ENCODE measurements at places on chromosomes 2 and 18.

GRCh38 chr2:65214361-65214760 lies 13.3 kb upstream of the ACTR2 start:
- DNase-seq, result no peak

DNA sequence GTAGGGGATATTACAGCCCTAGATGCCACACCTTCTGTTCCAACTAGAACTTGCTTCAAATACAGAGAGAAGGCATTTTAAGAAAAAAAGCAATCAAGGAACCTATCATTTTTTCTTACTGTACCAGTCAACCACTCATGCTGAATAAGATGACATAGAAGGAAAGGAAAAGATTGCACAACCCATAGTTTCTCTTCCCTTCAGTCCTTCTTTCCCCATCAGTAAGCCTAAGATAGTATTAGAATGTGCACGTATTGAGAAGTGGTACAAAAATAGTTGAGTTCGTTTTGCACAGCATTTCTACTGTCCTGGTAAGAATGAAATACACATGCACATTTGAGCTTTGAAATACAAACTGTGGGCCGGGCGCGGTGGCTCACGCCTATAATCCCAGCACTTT lies 27.0 kb upstream of the HK2 start:
- DNase-seq, result no peak

GRCh38 chr2:180523621-180524340 lies 456.6 kb upstream of the UBE2E3 start:
- DNase-seq, result no peak

- no peak for DNase-seq
These were observed 756 bp upstream of the OST4 start for GRCh38 chr2:27071990-27072830.

DNA sequence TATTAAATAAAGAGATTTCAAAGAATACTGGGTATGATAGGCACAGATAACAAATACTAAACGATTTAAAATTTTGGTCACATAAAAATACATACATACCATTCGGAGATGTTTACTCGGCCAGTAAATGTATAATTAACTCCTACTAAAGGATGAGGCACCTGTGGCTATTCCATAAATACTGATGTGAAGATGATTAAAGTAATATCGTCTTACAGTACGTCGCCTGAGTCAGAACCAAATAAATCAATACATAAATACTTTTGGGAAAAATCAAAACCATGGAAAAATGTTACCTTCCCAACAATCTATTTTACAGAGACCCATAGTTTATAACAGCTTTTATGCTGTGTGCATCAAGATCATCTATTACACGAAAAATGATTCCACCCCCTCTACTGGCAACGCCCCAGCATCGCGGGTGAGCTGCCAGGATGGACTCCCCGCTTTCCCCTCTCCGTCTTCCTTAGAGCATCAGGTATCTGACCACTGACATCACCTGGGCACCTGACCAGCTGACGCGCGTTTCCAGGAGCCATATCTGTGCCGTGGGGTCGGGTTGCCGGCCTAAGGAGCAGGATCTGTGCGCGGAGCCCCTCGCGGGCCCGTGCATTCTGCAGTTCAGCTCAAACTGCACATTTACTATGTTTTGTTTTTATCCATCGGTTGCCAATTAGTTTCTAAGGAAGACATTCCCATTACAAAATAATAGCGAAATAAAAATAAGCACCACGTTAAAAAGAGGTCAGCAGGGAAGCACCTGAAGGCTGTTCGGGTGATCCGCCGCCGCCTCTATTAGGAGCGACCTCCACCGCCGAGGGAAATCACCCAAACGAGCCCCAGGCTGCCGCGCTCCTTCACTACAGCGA lies 901 bp downstream of the ICA1L start:
- no peak for DNase-seq

GRCh38 chr18:9322744-9323143 lies 11.8 kb upstream of the TWSG1 start:
- no peak for DNase-seq

DNA sequence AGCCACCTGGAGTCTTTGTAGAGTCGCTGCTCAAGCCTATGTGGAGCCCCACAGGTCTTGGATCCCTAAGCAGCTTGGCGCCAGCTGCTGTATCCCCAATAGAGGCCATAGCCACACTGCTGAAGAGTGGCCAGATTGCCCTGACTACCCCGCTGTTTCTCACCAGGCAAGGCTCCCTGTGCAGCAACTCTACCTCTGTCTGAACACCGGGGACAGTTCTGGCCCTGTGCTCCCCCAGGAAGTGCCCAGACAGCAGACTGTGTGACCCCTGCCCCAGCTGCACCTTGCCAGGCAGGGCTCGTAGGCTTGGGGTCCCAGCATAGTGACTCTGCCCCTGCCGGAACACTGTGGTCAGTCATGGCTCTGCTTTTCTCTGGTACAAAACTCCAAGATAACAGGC lies 53.5 kb upstream of the GALNT13 start:
- DNase-seq, result no peak

DNA sequence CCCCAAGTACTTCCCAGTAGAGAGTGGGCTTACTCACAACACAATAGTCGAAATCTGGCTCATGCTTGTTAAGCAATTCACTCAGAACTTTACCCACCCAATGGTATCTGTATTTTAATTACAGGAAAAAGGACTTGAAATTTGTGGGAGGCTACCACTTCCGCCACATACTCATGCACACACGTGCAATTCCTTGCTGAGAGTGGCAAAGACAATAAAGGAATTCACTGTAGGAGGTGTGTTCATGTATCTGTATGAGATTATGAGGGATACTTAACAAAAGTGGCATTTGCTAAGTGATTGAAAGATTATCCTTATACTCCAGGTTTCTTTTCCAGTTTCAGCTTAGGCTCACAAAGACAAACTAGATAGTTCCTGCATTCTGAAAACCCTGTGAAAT lies 14.9 kb upstream of the LYPD6 start:
- no peak for DNase-seq

GRCh38 chr2:116142644-116143227 lies 1671.8 kb upstream of the DDX18 start:
- no peak for DNase-seq

- no peak for DNase-seq
These were observed 95.8 kb downstream of the KYNU start for GRCh38 chr2:142973160-142973821.

DNA sequence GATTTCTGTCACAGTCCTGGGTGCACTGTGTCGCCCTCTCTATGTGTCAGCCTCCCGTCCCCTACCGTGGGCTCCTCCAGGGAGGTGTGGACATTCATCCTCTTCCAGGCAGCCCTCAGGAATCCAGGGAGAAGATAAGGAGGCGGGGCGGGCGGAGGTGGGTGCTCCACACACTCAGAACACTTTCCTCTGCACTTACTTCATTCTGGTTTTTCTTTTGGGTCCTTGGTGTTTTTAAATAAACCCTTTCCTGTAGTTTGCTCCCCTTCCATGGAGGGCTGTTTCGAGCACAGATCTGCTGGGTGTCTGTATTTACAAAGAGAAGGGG lies 183.9 kb downstream of the FAM210A start:
- DNase-seq, result no peak

- no peak for DNase-seq
These were observed 83.0 kb downstream of the TAF4B start for GRCh38 chr18:26309281-26309680.

DNA sequence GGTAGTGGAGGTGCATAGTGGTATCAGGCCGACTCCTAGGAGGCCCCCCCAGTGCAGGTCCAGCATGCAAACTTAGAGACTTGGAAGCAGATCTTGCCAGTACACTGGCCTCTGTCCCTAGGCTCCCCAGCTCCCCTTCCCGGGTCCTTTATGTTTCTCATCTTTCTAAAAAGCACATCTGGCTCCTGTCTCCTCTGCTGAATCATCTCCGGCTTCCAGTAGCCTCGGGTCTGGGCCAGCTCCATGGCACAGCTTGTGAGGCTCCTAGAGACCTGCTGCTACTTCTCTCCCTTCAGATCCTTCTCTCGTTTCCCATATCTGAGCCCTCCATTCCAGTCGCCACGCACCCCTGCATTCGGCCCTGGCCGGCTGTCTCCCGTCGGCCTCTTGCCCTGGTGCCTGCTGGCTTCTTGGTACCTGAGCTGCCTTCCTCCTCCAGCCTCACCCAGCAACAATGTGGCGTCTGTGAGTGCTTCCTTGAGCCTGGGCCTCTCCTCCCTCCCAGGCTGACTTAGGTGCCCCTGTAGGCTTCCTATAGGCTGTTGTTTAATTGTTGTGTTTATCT lies 6.6 kb downstream of the TRAF3IP1 start:
- DNase-seq, result no peak

GRCh38 chr2:197888321-197888720 lies 83.9 kb downstream of the PLCL1 start:
- no peak for DNase-seq

DNA sequence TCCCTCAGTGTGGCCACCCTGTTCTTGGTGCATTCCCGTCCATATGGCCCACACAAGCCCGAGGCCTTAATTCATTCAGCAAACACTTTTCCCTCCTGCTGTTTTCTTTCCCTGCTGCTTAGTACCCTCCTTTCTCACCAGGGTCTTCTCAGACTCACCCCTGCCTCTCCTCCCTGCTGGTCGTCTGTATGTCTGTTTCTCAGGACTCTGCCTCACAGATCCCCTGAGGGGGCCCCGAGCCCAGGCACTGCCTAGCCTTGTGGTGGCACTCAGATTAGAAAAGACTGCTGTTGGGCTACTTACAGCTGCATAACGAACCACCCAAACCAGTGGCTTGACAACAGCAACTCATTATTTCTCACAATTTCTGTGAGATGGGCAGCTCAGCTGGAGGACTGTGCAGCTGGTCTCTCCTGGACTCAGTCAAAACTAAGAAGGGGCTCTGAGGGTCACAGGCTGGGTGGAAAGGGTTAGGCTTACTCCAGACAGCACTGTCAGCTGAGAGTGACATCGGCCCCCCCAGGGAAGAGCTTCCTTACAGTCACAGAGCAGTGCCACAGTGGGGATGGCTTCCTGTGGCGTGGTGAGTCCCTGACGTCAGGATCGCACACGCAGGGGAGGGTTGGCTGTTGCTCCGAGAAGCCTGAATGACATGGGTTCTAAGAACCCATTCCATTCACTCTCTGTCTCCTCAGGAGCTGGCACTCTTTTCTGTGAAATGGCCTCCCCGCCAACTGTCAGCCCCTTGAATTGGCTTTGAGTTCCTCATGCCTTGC lies 139.0 kb downstream of the UXS1 start:
- no peak for DNase-seq

DNA sequence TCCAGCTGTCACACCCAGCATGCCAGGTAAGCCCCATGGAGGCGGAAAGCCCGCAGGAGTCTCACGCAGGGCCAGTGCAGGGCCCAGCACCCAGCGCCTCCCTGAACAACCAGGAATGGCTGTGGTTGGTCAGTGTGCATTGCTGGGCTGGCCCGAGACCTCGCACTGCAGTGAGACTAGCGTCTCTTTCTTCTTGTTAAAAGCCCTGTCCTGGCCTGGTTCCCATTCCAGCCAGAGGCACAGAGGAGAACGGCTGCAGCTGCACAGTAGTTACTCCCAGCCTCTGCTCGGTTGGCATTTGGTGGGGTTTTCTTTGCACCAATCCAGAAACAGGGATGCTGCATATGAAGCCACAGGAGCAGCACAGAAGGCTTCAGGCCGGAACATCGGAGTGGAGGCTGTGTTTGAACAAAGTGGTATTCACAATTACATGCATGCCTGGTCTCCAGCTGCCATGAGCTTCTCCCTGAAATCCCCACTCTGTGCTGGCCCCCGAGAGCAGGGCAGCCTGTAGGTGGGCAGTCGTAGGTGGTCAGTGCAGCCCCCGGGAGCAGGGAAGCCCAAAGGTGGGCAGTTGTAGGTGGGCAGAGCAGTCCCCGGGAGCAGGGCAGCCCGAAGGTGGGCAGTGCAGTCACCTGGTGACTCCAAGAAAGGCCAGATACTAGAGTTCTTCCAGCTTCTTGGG lies 163.7 kb upstream of the PXDN start:
- DNase-seq, result no peak

- DNase-seq, result no peak
These were observed 80.4 kb upstream of the CD226 start for GRCh38 chr18:70028084-70028483.

- DNase-seq, result no peak
These were observed 135.7 kb downstream of the GRB14 start for GRCh38 chr2:164485541-164485940.

DNA sequence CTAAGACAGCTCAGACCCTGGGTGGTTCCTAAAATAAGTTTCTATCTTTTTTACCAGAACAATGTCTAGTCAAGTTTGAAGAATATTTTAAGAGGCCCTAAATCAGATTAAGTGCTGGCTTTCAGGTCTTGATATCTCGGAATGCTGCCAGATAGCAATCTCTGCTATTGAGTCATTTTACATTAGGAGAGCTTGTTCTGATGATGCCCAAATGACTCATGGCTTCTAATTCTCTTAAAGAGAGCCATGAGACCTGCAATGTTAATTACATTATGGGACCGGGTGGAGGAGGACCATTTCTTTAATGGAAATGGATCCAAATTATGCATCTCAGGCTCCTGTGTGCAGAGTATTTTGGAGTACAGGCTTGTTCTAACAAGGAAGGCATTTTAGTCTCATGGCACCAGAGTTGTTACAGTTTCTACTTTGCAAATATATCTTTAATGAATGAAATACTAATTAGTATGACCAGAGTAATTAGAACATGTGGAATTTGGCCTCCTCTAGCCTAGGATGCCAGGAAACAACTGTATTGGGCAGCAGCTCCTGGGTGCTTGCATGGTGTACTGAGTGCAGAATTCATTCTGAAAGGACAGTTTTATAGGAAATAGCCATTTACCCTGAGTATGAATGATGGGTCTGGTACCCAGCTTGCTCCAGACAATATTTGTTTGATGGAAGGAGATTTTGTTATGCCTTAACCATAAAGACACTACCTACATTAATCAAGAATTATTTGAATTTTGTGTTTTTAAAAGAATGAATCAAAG lies 94.0 kb upstream of the SULT1C3 start:
- DNase-seq, result no peak

DNA sequence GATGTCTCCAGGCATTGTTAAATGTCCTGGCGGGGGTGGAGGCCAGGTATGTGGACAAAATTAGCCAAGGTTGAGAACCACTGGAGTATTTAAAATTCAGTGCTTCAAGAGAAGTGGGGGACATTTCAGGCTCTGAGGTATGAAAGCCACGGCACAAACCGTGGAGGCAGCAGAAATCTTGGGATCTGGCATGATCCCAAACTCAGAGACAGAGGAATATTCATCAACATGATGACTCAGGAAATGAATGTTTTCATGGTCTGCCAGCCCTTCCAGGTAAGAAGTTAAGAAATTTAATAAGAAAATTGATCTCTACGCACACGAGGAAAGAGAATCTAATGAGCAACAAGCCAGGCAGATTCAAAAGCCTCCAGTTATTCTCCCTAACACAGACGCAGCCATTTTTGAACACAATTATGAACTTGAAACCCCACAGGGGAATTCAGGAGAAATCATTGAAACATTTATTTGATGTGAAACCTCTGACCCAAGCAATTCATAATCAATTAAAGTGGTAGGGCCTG lies 11.3 kb upstream of the GRP start:
- no peak for DNase-seq

GRCh38 chr2:8518979-8519668 lies 162.7 kb upstream of the ID2 start:
- no peak for DNase-seq
